ENCODE measurements at places on chromosomes 16 and 17. TPM values are rescaled to one million over a fixed set of nuclear protein-coding genes. Genes with fewer than 3 reads are reported as not detected.

- H3K4me1 ChIP-seq = peaks cover 6% of the 10 kb centered on the region
- no peak overlapping the region for H3K4me3 ChIP-seq
- peaks cover 25% of the 10 kb centered on the region for H3K27me3 ChIP-seq
- no peak overlapping the region for H3K27ac ChIP-seq
- no peaks in the 10 kb centered on the region for H3K36me3 ChIP-seq
Measured at GRCh38 chr16:57089406-57089805, 3.0 kb upstream of the CPNE2 start.

DNA sequence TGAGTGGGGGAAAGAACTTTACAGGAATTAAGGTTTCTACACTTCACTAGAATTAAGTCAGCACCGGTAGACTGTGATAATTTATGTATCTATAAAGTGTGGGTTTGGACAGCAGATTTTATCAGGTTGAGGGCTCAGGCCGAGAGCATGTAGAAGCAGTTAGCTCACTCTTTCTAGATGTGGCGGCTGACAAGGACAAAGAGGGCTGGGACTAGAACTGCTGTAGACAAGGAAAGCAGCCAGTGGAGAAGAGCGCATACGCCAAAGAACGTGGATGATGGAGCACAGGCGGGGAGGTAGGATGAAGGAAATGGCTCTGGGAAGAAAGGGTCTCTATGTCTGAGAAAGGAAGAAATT lies 504 bp upstream of the GOSR1 start:
- H3K27me3 ChIP-seq = no peaks in the 10 kb centered on the region
- DNase-seq = peak; percentile 10
- peaks cover 31% of the 10 kb centered on the region for H3K4me1 ChIP-seq
- peaks cover 35% of the 10 kb centered on the region for H3K36me3 ChIP-seq
- H3K4me3 ChIP-seq = peak overlapping the region; percentile 95

GRCh38 chr17:78910497-78911284 lies 7.7 kb upstream of the CEP295NL start:
- peaks cover 7% of the 10 kb centered on the region for H3K27me3 ChIP-seq
- no peak overlapping the region for H3K27ac ChIP-seq
- DNase-seq = no peak

GRCh38 chr17:77498791-77499698 lies 358.3 kb downstream of the SEC14L1 start:
- H3K4me1 ChIP-seq = peaks cover 7% of the 10 kb centered on the region
- peaks cover 46% of the 10 kb centered on the region for H3K36me3 ChIP-seq
- no peak for DNase-seq
- H3K27ac ChIP-seq = no peak overlapping the region
- no peak overlapping the region for H3K4me3 ChIP-seq

- H3K27me3 ChIP-seq = no peaks in the 10 kb centered on the region
- no peak for DNase-seq
- H3K36me3 ChIP-seq = no peaks in the 10 kb centered on the region
- H3K27ac ChIP-seq = no peak overlapping the region
- H3K4me3 ChIP-seq = no peak overlapping the region
Measured at GRCh38 chr16:5354645-5355044, 257.1 kb upstream of the EEF2KMT start.

- no peaks in the 10 kb centered on the region for H3K4me1 ChIP-seq
- no peak overlapping the region for H3K4me3 ChIP-seq
- DNase-seq = no peak
- no peak overlapping the region for H3K27ac ChIP-seq
- no peaks in the 10 kb centered on the region for H3K36me3 ChIP-seq
- H3K27me3 ChIP-seq = no peaks in the 10 kb centered on the region
Measured at GRCh38 chr17:73851091-73851490, 206.8 kb upstream of the SDK2 start.

Gene CCL14
- not detected for total RNA-seq

GRCh38 chr17:13920413-13920812 lies 148.9 kb upstream of the COX10 start:
- H3K36me3 ChIP-seq = no peaks in the 10 kb centered on the region
- H3K4me3 ChIP-seq = no peak overlapping the region
- H3K4me1 ChIP-seq = no peaks in the 10 kb centered on the region
- H3K27me3 ChIP-seq = no peaks in the 10 kb centered on the region

Gene TP53TG3D
- not detected for total RNA-seq

DNA sequence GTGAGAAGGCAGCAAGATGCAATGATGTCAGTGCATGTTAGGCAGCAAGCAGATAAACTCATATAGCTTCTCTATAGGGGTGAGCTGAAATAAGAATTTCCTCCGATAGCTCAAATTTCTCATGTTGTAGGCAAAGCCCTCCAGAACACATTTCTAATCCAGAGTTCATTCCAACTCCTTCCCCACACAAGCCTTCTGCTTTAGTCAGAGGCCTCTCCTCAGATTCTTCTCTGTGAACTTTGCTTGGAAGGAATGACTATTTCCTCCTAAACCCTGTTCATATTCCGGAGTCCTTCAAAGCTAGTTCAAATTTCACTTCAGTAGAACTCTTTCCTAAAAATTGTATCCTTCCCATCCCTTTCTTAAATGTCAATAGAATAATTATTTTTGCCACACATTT lies 144.8 kb downstream of the KCNJ2 start:
- no peak overlapping the region for H3K4me3 ChIP-seq
- no peak for DNase-seq
- no peak overlapping the region for H3K27ac ChIP-seq
- no peaks in the 10 kb centered on the region for H3K36me3 ChIP-seq
- no peaks in the 10 kb centered on the region for H3K27me3 ChIP-seq

Gene DLX4
- total RNA-seq = not detected

Gene RNU2-1
- total RNA-seq = 5,483 TPM

DNA sequence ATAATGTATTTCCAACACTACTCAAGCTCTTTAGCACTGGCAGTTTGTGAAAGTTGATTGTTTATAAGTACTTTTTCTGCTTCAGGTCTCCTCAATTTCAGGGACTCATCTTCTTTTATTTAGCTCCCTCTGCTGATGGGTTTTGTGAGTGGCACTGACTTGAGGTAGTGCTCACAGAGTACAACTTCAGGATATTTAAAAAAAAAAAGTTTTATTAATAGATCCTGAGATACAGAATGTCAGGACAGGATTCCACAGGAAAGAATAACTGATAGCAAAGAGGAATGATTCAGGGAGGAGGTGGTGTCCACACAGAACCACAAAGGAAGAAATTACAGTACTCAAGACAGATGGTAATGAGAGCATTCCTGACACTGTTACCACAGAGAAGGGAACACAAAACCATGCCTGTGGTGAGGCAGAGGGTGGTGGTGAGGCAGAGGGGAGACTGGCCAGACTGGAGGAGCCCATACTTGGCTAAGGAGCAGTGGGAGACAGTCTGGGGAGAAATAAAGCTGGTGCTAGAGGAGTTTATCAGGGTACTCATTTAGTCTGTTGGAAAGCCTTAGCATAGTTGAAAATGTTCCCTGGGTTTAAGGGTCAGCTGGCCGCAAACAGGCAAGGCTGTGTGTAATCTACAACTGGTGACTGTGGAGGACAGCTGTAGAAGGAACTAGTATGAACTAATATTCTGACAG lies 63.7 kb downstream of the SPAG9 start:
- peaks cover 7% of the 10 kb centered on the region for H3K4me1 ChIP-seq
- H3K4me3 ChIP-seq = no peak overlapping the region
- H3K27ac ChIP-seq = no peak overlapping the region
- H3K27me3 ChIP-seq = no peaks in the 10 kb centered on the region
- no peak for DNase-seq

Data from activated T-helper 2 cell treated with anti-CD3 and anti-CD28 coated beads, Interferon-gamma antibody, Interleukin-2, Interleukin-4, amounts not matched to agents 10 μg/mL and 5 μg/mL and 100 μg/mL, durations not matched to agents 14 hours and 24 hours and 36 hours (primary cell).